Smooth muscle cell of the brain vasculature (primary cell): ENCODE measurements at places on chromosomes 6 and 20.
A peak's percentile ranks its signal among the peaks of the same experiment; 100 is the strongest.

- no peak for DNase-seq
These were observed 141.8 kb downstream of the SIM1 start for GRCh38 chr6:100322886-100323285.

GRCh38 chr20:36235892-36236785 is at the start of gene AAR2:
TSS of gene AAR2 (plus strand) at chr20:36236478. CDS start at chr20:36239869, 3,391 bp downstream.
- DNase-seq = peak; percentile 28

- DNase-seq = no peak
These were observed 70.2 kb downstream of the EYA2 start for GRCh38 chr20:46964618-46965455.

- no peak for DNase-seq
These were observed 32.7 kb upstream of the NKX2-4 start for GRCh38 chr20:21430020-21430419.

DNA sequence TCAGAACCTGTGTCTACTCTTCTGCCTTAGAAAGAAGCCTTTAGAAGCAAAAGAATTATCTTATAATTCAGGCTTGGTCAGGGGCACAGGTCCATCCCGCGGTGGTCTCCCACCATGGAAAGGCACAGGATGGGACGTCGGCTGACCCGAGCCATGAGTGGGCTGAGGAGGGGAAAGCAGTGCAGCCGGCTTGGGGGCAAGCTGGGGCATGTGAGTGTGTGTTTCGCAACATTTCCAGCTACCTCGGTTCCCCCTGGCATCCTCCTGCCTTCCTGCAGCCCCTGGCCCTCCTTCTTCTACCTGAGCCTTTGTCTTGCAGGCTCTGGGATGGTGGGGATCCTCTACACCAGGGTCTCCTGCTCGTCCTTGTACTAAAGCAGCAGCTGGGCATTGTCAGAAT is 29.1 kb upstream of the FOXC1 start:
- DNase-seq = no peak

- peak; percentile 20 for DNase-seq
These were observed 80.9 kb downstream of the HAO1 start for GRCh38 chr20:7859356-7859802.
